HTR-8/SVneo (cell line): ENCODE measurements at places on chromosomes 13 and 19.

DNA sequence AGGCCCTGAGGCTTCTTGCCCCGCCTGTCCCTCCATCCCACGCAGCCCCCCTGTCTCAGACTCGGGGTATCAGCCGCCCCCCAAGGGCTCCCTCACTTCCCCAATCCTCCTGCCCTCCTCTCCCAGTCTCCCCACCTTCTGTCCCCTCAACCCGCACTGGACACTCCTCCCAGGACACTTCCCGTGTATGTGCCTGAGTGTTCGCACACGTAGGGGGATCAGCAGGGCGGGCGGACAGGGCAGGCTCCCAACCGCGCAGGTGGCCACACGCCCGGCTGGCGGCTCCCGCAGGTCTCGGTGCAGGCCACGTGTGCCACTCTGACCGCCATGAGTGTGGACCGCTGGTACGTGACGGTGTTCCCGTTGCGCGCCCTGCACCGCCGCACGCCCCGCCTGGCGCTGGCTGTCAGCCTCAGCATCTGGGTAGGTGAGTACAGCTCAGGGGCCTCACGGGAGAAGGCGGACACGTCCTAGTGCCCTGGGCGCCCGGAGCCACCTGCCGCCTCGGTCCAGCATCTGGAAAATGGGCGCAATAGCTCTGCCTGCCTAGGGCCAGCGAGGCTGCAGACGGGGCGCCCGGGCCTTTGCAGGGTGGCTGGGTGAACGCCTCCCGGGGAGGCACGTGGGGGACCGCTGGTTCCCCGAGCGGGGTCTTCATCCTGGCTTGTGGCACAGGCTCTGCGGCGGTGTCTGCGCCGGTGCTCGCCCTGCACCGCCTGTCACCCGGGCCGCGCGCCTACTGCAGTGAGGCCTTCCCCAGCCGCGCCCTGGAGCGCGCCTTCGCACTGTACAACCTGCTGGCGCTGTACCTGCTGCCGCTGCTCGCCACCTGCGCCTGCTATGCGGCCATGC is 2.3 kb downstream of the KISS1R start:
- DNase-seq: no peak

DNA sequence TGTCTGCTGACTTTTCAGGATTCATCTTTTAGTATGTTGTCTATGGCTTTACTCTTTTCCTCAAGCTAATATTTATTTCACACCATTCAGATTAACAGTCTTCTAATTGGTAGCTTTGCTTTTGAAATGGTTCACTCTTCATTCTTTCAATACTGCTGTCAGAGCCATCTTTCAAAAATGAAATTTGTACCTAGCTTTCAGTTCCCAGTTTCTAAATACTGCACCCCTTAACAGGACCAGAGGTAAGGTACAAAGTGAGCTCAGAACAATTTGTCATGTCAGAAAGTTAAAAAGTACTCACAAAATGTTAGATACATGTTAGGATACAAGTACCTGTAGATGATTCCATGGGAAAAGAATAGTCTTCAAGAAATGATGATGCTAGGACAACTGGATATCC is 83.0 kb downstream of the FNDC3A start:
- no peak for DNase-seq

GRCh38 chr19:34325981-34326787 is 38.8 kb upstream of the GPI start:
- DNase-seq: no peak

- peak; percentile 80 for DNase-seq
Observed at GRCh38 chr19:15629003-15629880, 11.5 kb upstream of the CYP4F3 start.

DNA sequence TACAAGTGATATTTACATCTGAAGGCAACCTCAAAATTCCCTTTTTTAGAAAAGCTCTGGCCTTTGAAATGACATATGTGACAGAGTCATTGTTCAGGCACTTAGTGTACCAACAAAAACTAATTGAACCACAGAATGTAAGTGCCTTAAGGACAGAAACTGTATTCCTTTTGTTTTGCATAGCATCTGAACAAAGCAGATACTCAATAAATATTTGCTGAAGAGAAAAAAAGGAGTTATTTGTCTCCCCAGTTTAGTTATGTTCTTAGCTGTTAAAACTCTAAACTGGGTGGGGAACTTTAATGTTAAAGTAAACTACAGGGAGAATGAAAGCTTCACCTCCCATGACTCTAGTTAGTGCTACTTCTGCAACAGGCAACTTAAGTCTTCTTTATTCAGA is 56.8 kb upstream of the KLF5 start:
- no peak for DNase-seq

- no peak for DNase-seq
Observed at GRCh38 chr13:30290812-30291436, 16.4 kb downstream of the KATNAL1 start.

DNA sequence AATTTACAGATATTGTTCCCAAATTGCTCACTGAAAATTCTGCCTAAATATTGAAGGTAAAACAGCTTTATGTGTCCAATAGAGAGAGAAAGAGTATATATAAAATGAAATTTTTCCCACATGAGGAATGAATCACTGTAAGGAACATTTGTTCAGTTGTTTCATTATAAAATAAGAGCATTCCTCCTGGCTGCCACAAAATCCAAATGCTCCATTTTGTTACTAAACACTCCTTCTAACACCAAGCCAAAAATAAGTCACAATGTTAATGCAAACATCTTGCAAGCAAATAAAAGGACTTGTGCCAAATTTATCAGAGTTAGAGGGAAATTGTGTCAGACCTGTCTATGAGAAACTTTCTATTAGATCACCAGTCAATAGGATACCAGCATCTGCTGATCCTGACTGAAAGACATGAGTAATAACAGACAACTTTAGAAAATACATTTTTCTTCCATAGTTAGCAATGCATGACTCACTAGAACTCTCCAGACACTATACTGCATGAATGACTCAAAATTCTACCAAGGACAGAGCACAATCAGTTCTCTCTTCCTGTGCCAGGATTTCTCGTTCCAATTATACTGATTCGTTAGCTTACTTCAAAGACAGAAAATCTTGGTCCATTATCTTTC is 83.5 kb upstream of the FNDC3A start:
- peak; percentile 41 for DNase-seq

GRCh38 chr13:106349080-106349931 is 186.2 kb downstream of the EFNB2 start:
- DNase-seq: no peak

DNA sequence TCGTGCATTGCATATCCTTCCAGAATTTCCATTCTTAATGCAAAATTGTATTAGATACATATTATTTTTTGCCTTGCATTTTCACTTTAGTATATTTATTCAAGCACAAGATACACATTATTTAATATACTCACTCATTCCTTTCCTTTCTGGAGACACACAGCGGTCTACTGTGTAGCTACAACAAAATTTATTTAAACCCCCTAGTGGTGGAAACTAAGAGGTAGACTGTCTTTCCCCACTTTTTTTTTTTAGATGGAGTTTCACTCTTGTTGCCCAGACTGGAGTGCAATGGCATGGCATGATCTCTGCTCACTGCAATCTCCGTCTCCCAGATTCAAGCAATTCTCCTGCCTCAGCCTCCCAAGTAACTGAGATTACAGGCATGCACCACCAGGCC is 2040.3 kb upstream of the PCDH20 start:
- no peak for DNase-seq

- no peak for DNase-seq
Observed at GRCh38 chr19:1266916-1267476, 2.1 kb upstream of the CIRBP start.

- no peak for DNase-seq
Observed at GRCh38 chr19:56271151-56271550, 1.4 kb upstream of the EDDM13 start.

DNA sequence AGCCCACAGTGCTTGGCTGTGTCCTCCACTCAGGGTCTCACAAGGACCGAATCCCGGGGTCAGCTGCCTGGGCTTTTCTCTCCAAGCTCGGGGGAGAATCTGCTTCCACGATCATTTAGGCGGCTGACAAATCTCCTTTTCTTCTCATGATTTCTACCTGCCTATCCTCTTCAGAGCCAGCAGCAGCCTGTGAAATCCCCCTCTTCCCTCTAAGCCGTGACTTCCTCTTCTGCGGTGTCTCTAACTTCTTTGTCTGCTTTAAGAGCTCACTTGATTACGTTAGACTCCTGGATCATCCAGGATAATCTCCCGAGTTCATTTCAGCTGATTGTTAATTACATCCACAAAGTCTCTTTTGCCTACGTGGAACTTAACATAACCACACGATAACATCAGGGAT is 22.5 kb upstream of the ZNF845 start:
- no peak for DNase-seq

DNA sequence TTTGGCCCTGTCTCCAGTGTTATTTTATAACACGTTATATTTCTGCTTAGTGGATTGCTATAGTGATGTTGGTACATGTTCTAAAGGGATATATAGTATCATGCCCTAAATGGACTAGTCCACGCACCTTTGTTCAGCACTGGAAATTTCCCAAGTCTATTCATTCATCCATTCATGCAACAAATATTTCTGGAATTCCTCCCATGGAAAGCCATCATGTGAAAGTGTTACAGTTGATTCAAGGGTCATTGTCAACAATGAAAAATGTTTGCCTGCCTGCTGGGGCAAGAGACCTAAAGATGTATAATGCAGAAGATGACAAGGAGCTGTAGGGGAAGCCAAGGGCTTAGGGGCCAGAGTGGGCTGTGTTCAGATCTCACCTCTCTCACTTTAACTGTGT is 10.8 kb upstream of the HSPH1 start:
- DNase-seq: peak; percentile 51

DNA sequence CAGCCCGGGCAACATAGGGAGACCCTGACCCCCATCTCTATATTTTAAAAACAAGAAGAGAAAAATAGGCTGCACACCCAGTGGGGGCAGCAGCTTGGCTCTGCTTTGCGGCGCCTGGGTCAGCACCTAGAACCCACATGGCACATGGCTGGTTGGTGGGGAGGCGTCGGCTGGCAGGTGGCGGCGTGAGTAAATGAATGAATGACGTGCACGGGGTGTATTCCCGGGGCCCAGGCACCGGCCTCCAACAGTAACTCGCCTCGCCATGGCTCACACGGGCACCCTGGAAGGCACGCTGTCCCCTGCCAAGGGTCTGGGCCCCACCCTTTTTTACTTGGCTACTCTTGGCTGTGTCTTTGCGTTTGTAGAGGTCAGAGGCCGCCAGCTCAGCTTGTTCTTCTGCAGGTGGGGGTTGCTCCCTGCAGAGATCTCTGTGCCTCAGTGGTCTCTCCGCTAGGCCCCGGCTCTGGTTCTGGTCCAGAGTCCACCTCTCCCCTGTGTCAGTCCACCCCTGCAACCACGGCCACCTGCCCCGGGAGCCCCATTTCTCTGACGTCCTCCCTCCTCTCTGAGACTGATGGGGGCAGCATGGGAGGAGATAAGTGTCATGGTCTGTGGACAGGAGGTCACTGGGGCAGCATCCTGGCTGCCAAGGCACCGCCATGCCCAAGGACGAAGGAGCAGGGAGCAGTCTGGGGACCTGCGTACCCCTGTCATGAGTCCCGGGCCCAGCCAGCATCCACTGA is 5.6 kb downstream of the FZR1 start:
- DNase-seq: no peak

DNA sequence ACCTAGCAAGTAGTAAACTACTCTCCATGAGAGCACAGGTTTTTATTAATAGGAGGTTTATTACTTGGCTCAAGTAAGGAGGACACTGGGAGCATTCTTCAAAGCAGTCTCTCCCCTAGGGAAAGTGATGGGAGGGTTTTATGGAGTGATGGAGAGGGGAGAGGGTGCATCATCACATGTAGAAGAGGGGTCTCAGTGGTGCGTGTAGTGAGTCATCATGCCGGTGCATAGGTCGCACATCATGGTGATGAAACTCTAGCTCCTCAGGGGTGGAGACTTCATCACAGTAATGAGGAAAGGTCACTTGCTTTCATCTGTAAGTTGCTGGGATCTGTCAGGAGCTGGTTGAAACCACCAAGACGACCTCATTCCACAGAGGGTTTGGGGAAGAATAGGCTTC is 210.8 kb upstream of the UBL3 start:
- DNase-seq: no peak

DNA sequence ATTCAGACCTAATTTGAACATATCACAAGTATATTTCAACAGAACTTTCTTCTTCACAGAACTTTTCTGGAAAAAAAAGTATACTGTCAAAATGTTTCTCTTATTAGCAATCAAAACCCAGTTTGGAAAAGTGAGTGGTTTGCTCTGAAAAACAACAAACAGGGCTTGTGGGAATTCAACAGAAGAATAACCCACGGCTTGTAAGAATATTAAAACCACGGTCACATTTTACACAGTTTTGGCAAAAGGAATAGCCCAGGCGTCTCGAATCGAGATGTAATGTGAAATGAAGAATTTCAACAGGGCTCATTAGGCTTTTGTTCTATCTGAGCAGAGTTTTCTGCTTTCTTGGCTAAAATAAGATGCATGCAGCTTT is 70.7 kb downstream of the COL4A2 start:
- DNase-seq: no peak

DNA sequence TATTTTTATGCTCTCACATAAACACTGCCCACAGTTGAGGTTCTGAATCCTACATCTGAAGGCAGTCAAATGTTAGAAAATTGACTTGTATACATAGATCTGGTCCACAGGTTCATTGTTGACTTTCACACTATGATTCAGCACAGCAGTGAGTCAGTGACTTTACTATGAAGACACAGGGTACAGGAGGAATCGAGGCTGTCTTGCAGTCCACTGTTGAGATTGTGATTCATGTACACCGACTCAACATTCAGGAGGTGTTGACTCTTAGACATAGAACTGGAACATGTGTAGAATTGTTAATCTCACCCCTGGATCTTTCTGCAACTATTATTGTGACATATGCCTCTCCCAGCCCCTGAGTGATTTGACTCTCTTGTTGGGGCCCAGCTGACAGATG is 74.3 kb upstream of the ZNF43 start:
- no peak for DNase-seq

DNA sequence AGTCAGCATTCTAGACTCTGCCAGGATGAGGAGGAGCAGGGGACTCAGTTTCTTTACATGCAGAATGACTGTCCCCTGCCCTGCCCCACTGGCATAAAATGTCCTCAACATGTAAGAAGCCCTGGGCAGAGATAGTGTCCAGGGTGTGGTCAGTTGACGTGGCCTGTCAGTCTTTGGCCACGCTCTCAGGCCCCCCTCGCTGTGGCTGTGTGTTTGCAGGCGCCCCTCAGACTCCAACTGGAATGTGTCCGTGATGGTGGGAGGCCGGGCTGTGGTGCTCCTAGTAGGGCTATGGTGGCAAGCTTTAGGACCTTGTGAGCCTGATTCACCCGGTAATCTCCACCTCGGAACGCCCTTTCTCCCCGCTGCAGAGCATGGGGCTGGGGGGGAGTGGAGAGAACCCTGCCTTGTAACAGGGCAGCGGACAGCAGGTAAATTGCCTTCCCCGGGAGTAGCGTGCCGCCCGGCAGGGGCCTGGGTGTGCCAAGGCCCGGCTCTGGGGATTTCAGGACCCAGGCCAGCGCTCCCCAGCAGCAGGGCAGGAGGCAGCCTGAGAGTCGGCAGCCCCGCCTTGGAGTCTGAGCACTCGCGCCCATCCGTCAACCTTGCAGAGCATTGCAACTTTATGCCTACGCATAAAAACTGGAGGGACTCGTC is 62.3 kb downstream of the CHST8 start:
- peak; percentile 56 for DNase-seq

DNA sequence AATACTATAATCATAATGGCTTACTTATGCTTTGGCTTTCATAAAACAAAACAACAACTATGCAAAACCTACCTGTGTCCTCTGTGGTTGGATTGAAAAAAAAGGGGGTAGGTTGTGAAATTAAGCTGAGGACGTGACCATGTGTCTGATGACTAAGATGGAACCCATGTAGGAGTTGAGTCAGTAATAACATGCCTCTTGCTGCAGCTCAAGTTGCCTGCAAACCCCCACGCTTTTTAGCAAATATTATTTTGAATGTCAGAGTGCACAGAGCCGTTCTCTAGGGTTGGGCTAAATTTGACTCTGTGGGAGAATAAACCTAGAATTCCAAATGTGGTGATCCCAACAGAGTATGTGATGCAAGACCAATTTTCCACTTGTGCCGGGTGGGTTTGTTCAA is 209.3 kb downstream of the KCNRG start:
- no peak for DNase-seq
